ENCODE measurements at places on chromosomes 5 and 9.

- no peak for DNase-seq
These were observed 173.6 kb downstream of the MUSK start for GRCh38 chr9:110842169-110842568.

DNA sequence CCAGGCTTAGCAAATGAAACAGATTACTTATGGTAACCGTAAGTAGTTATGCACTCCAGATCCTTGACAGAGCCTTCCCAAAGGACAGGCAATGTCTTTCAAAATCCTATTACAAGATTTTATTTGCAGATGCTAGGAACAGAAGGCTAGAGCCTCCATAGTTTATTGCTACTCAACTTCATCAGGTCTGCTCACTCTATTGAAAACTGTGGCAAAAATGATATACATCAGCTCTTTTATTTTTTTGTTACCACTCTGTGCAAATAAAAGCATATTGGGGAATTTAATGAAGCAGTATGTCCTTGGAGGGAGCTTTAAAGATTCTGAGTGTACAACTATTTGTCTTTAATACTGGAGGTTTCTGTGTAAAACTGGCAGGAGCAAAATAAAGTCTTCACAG lies 46.5 kb downstream of the SLC44A1 start:
- DNase-seq = no peak

- no peak for DNase-seq
These were observed 182.5 kb downstream of the GAPVD1 start for GRCh38 chr9:125444166-125444565.

GRCh38 chr5:76368941-76369340 lies 34.1 kb upstream of the IQGAP2 start:
- no peak for DNase-seq

- peak; percentile 66 for DNase-seq
These were observed 84.1 kb downstream of the FEM1C start for GRCh38 chr5:115460472-115460871.
